ENCODE measurements at places on chromosomes 12 and 14.

DNA sequence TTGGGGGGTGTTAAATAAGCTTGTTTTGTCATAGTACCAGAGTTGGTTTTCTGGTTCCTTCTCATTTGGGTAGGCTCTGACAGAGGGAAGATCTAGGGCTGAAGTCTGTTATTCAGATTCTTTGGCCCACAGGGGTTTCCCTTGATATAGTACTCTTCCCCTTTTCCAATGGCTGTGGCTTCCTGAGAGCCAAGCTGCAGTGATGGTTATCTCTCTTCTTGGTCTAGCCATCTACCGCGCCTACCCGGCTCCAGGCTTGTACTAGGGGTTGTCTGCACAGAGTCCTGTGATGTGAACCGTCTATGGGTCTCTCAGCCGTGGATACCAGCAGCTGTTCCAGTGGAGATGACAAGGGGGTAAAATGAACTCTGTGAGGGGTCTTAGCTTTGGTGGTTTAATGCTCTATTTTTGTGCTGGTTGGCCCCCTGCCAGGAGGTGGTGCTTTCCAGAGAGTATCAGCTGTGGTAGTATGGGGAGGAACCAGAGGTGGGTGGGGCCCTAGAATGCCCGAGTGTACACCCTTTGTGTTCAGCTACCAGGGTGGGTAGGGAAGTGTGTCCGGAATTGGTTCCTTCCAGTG is 209.7 kb downstream of the GPHN start:
- DNase-seq = no peak

- DNase-seq = no peak
Measured at GRCh38 chr12:50275556-50275955, 7.8 kb downstream of the LIMA1 start.

DNA sequence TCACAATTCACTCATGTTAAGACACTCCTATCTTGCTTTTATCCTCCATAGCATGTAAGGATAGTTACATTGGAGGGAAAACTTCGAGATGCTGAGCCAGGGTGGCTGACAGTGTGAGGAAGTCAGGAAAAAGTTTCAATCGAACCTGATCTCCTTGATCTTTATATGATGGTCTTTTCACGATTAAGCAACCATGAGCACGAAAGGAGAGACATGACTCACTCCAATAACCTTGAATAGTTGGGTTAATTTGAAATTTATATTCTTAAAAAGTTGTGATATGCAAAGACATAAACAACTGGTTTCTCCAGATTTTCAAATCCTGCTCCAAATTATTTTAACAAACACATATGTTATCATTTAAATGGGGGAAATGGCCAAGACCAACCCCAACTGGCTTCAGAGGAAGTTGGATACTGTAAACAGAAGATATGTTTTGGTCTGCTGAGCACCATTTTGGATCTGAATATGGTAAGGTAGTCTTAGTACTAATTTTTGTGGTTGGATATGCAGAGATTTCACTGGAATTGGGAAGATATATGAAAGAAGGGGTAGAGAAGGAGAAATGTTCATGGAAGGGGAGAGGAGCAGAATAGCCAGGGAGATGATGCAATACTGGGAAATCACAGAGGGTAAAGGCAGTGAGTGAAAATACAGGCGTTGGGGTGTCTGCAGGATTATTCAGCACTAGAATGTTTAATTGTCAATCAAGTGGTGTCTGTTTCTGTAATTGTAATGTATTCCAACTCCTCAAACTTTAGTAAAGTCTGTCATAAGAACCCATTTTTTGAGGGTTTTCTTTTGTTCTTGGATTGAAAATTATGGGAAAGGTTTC is 185.2 kb upstream of the SLC38A2 start:
- DNase-seq = no peak

GRCh38 chr12:2877047-2877952 is at the start of the genes FOXM1 and RHNO1:
Gene FOXM1, minus strand, starts transcription at chr12:2877174. Its CDS starts 2,696 bp downstream, at chr12:2874478.
Gene RHNO1, plus strand, starts transcription at chr12:2877223. Its CDS starts 8,144 bp downstream, at chr12:2885367.
- peak; percentile 96 for DNase-seq

DNA sequence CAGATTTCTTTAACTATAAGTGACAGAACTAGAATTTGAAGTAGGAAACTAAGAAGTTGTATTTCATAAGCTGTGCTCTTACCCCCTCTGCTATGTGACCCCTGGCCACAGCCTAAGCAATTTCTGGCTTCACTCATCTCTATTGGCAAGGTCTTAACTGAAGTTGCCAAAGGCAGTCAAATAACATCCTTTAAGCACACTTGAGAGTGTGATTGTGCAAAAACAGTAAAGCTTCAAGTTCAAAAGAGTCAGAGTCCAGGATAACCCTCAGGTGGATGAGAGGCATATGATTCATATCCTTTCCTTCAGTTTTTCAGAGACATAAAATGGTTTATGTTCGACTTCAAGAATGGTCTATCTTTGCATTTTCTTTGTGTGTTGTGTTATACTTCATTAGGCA is 45.2 kb downstream of the GRIP1 start:
- DNase-seq = no peak

DNA sequence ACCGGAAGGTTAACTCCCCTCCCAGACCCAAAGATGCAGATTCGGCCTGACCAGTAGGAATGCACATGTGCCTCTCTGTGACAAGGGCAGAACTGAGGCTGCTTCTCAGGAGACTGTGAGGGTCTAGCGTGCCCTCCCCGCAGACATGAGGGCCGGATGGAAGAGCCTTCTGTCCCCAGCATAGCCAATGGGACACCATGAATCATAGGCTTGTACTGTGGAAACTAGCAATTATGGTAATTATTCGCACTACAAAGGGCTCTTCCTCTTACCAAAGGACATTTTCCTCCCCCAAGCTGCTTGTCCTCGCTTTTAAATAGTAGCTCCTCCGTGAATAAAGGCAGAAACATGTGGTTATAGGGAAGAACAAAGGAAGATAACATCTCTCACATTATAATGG is 6.2 kb downstream of the COA8 start:
- DNase-seq = no peak

DNA sequence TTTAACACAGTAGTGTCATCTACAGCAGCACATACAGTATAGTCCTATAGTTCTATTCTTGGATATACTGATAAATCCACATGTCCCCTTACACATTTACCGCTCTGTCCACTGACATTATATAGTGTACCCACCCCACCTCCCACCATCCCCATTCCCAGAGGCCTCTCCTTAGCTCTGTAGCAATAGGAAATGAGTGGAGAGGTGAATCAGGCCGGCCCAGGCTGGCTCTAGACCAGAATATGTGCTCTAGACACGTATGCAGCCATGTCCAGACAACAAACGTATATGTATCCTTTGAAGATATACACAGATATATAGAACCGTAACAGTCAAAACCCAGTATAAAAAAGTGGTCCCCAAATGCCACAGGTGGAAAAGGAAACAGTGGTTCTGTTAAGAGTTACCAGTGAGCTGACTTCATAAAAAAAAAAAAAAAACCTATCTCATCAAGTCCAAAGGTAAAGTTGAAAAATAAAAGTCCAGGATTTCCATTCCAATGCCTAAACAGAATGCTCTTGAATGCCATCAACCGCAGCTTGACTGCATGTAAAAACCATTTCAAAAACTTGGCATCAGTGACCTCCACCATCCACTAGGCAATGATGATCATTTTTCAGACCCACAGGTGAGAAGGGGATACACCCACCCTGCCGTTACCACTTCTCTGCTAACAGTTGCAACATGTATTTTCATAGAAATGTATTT is 16.7 kb downstream of the EGLN3 start:
- no peak for DNase-seq

DNA sequence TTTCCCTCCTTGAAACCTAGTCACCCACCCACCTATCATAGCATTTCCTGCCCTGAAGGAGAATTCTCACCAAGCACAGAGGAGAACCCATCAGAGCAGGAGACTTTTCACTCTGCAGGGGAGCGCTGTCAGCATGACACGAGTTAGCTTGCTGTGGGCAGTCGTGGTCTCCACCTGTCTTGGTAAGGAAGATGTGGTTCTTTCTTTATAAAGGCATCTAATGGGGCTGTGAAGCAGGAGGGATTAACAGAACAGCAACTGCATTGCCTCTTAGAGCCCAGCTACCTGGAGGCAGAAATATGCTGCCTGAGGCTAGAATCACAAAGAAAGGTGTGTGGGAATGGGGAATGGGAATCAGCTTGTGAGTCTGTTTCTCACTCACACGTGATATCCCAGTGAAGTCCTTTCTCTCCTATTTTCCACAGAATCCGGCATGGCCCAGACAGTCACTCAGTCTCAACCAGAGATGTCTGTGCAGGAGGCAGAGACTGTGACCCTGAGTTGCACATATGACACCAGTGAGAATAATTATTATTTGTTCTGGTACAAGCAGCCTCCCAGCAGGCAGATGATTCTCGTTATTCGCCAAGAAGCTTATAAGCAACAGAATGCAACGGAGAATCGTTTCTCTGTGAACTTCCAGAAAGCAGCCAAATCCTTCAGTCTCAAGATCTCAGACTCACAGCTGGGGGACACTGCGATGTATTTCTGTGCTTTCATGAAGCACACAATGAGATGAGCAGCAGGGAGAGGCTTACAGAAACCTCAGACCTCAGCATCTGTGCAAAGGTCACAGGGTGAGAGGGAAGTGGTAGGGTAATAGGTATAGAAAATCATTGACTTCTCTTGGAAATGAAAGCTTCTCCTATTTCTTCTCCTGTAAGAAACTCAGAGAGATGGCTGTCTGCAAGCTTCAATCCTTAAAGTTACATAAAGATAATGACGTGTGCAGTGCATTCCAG is 316.9 kb downstream of the DAD1 start:
- DNase-seq = no peak

DNA sequence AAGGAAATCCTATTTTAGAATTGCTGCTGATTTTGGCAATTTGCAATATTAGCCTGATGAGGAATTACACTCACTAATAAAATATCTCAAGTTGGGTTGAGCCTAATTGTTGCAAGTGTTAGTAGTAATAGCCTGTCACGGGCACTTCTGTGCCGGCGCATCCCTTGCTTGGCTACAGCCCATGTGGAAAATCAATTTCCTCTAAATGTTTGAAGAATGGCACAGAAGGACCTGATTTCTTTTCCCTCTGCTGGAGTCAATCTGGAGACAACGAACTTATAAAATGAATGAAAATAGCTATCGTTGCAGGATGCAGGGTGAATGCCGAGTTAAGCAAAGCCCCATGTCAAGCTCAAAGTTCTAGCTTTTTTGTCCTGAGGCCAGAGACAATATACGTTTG is 31.2 kb upstream of the MED13L start:
- no peak for DNase-seq

GRCh38 chr12:94271351-94271750 is 123.0 kb downstream of the PLXNC1 start:
- DNase-seq = no peak

GRCh38 chr14:103057372-103058163 is at the start of gene CDC42BPB:
Gene CDC42BPB, minus strand, starts transcription at chr14:103057549. Its CDS starts 376 bp downstream, at chr14:103057173.
- peak; percentile 83 for DNase-seq

DNA sequence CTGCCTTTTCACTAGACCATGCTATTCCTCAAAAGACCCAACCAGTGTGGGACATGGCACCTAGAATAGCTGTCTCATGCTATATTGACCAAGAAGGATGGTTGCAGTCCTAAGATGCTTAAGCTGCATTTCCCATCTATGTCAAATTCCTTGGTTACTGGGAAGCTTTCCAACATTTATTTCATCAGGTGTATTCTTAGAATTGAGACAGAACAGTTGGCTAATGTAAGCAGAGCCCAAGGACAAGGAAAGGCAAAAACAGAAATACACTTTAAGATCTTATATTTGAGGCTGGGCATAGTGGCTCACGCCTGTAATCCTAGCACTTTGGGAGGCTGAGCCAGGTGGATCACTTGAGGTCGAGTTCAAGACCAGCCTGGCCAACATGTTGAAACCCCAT is 24.7 kb downstream of the ARG2 start:
- DNase-seq = no peak

DNA sequence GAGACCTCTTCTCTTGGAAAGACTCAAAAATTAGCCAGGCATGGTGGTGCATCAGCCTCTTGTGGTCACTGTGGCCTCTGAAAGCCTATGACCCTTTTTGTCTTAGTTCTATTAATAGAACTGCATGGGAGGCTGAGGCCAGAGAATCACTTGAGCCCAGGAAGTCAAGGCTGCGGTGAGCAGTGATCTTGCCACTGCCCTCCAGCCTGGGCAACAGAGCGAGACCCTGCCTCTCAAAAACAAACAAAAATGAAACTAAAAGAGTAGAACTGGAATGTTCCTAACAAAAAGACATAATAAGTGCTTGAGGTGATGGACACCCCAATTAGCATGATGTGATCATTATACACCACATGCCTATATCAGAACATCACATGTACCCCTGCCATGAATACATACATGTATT is 197.0 kb upstream of the EEA1 start:
- DNase-seq = no peak

All from posterior cingulate gyrus (tissue), 11 donors.